WTC11 (cell line): ENCODE measurements at places on chromosomes 11 and 22.

DNA sequence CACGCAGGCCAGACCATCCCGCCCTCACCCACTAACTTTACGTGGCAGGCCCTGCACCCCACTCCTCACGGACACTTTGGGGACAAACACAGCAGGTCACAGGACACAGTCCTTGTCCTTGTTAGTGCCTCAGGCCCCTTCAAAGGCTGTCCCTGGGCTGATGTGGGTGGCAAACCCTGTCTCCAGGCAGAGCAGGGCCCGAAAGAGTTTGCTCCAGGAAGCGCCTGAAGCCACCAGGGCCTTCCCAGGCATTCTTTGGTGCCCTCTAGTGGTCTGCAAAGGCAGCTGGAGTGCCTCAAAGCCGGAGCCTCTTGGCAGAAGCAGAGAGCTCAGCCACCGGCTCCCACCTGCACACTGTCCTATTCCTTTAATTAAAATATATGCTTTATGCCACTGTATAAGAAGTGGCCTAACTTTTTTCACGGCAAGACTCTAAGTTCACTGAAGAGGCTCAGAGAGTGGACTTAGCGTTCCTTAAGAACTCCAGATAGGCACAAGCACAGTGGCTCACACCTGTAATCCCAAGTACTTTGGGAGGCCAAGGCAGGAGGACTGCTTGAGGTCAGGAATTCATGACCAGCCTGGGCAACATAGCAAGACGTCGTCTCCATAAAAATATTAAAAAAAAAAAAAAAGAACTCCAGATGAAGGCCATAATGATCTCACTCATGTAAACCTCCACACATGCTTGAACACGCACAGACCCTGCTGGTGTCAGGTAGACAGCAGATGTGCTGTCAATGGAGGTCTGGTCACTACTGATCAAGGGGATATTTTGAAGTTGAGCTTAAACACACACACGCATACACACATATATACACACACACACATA is 11.1 kb downstream of the TXN2 start:
- peak; percentile 86 for DNase-seq

DNA sequence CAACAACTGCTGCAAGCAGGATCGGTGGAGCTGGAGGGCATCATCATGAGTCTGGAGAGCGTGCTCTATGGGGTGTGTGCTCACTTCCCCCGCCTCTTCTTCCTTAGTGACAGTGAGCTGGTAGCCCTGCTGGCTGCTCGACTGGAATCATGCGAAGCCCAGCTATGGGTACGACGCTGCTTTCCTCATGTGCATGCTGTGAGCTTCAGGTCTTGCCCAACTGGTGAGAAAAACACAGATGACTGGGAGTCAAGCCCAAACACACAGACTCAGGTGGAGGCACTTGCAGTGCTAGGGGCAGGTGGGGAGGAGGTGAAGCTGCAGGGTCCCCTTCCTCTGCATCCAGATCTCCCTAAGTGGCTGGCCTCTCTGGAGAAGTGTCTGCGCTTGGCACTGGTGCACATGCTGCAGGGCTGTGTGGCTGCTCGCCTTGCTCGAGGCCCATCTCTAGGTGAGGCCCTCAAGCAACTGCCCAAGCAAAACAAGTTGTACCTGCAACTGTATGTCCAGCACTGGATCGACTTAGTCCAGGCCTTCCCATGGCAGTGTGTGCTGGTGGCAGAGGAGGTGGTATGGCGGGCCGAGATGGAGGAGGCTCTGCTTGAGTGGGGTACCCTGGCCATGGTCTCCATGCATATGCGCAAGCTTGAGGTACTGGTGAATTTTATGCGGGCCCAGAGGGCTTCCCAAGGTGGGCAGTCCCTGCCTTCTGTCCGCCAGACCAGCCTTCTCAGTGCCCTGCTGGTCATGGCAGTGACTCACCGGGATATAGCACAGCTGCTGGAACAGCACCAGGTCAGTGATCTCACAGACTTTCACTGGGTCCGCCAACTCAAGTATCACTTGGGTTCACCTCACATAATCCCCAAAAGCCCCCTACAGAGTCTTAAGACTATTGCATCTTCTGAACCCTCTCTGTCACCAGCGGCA is 48.1 kb downstream of the DNHD1 start:
- no peak for DNase-seq

- DNase-seq = no peak
These were observed 24.8 kb downstream of the ACER3 start for GRCh38 chr11:76885390-76886097.

DNA sequence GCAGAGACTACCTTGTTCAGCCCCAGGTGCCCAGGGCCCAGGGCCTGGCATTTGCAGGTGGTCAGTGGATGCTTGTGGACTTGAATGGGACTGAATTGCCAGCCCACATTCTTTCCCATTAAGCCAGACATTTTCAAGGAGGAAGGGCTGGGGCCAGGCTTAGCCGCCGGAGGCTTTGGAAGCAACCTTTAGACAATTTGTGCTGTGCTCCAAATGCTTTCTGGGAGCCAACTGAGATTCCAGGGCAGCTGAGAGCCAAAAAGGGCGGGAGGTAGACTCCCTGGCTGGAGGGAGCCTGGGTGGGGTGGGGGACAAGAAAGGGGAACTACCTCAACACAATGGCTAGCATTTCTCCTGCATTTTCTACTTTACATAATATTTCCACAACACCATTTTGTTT is 54.8 kb upstream of the TIMP3 start:
- DNase-seq = no peak

DNA sequence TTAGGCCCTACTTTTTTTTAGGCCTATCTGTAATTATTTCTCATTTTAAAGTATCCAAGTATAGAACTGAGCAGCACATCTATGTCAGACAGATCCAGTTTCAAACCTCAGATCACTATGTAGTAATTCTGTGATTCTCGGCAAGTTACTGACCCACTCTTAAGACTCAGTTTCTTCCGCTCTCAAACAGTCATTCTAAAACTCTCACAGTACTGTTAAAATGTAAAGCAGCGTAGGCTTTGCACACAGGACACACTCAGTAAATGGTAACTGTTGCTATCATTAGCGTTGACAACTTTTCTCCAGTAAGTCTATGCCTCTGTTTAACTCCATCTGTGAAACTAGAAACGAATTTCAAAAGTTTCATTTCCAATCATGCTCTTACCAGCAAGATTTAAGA is 277.1 kb downstream of the TTC28 start:
- no peak for DNase-seq

DNA sequence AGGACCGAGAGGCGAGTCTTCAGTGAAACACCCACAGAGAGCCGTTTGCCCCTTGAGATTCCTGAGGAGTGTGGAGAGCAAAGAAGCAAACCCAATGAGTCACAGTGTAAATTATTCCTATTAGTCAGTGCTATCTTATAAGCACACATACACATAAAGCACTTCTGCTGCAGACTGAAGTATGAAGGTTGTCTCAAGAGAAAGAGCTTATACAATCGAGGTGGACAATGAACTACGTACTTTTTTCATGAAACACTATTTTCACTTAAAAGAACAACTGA is 37.3 kb downstream of the GALNT18 start:
- DNase-seq = no peak

DNA sequence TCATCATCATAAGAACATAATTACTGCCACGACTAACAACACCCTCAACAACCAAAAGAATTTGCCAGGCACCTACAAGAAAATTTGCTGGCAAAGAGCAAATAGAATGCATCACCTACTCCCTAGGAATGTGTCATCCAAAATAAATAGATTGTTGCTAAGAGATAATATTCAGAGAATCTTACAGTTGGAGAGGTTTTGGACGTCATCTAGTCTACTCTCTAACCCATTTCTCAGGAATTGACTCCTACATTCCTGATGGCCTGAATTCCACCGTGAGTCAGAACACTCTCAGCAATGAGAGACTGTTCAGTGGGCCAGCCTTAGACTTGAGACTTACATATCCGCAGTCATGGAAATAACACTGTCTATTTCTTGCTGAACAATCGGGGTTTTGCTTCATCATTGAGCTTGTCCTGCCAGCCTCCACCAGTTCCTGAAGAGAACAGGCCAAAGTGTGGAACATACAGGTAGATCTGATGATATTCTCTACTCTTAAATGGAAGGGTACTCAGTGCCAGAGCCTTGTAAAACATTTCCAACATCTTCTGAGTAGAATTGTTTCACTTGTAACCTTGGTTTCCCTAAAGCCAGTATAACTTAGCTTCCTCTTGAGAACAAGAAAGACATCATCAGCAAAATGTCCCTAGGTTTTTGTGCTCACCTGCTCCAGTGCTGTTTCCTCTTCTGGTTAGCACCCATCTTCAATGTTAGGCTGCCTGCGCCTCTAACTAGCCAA is 8.3 kb downstream of the KIRREL3 start:
- DNase-seq = no peak

DNA sequence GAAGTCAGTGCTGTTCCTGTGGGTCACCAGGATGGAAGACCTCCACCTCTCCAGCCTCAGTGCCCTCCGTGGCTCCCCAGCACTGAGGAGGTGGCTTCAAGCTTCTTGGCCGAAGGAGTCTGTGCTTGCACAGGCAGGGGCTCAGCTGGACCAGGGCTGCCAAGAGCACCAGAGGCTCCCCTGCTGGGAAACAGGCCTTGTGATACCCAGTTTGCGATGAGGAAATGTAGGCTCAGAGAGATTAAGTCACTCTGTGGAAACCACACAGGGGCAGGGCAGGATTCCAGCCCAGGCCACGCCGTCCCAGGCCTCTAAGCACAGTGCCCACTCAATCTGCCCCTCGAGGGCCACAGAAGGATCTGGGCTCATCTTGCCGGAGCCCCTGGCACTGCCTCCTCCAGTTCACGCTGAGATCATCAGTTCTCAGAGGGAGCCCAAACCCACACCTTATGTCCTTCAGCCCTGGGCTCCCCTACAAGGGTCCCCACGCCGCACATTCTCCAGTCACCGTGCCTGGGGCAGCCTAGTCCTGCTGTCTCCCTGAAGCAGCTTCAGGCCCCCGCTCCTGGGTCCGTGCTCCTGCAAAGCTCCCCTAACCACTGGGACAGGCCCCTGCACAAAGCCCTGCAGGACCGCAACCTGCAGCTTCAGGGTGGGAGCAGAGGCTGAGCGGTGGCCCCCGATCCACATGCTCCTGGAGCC is 21.6 kb downstream of the ANO1 start:
- DNase-seq = no peak

DNA sequence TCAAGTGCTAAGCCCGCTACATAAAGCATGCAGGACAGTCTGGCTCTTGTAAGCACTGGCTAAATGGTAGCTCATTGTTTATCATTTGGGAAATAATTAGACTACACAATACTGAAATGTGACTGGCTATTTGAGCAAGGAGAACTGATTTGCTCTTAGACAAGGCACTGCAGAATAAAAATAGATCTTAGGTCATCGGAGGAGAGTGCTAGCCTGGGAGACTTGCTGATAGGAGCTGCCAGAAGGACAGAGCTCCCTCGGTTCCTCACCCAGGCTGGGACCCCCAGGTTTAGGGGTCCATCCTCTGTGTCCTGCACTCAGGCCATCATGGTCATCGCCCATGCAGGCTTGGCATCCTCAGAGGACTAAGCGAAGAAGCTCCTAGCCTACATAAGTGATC is 184.4 kb upstream of the NCAM1 start:
- DNase-seq = no peak

DNA sequence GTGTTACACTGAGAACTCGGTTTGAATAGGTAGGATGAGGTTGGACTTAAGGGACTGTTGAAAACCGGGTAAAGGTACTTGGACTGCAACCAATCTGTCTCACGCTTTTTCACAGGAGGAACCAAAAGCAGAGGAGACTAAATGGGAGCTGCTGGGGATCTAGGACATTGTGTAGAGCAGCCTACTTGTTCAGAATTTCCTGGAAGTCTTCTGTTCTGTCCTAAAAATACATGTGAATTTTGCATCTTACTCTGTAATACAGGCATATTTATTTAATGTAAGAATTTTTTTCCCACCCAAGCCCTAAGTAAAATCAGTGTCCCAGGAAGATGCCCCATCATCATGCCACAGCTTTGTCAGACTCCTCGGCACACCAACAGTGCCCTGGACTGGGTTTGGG is 52.1 kb upstream of the TBCEL start:
- no peak for DNase-seq

DNA sequence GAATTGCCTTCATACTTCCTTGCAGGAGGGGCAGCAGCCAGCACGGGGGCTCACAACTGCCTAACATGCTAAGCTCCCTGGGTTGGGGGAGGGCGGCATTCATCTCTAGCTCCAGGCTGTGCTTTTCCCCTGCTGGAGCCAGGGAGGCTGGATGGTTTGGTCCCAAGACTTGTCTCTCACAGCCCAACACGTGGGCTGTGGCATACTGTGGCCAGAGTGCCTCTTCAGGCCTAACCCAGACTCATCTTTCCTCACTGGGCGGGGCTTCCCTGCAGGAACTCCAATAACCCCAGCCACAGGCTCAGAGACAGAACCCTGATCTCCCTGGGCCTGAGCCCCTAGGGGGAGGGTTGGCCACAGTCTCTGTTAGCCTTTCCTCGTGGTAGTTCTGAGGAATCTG is 121.9 kb upstream of the PLET1 start:
- DNase-seq = peak; percentile 15

DNA sequence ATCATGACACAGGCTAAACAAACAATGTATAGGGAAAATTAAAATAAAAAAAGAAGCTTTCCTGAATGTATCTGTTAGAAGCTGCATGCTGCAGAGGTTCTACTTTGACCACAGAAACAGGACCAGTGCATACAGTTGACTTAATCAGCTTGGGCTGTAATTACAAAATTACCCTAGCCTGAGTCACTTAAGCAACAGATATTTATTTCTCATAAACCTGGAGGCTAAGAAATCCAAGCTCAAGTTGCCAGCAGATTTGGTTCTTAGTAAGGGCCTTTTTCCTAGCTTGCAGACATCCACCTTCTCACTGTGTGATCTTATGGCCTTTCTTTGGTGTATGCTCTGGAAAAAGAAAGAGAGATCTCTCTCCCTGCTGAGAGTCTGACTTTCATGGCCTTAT is 946.5 kb upstream of the RAG2 start:
- no peak for DNase-seq

GRCh38 chr22:46381142-46381541 is 45.6 kb downstream of the TRMU start:
- DNase-seq = no peak

- no peak for DNase-seq
These were observed 13.1 kb upstream of the KDM2A start for GRCh38 chr11:67105964-67106363.

DNA sequence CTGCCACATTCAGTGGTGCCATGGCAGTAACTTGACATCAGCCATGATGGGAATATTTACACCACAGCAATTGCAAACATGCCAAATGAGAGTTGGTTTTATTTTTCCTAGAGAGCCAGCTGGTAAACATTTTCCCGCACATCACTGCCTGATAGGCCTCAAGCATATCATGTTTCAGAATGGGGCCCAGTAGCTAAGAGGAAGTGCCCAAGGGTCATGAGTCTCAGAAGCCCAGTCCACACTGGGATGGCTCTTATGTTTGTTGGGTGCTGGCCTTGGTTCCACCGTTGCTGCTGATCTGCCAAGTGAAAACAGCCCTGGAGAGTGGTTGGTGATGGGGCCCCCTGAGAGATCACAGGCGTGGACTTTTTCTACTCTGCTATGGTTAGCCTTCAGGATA is 64.3 kb upstream of the NAV2 start:
- DNase-seq = no peak

DNA sequence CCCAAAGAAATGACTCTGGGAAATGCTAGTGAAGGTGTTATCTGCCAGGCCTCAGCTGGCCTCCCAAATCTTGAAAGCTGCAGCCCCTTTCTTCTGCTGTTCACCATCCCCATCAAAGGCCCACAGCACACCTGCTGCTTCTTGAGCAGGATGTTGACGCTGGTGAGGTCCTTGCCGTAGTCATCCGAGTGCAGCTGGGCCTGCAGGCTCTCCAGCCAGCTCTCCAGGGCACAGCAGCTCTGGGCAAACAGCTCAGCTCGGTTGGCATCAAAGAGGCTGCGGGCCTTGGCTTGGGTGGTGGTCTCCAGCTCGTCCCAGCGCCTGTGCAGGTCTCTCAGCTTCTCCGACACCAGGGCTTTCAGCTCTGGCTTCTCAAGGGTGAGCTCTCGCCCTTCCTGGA is 18.5 kb upstream of the RBM4B start:
- DNase-seq = no peak
